ENCODE measurements at places on chromosomes 1 and 21.

GRCh38 chr1:109732390-109732881, 8.4 kb downstream of the GSTM3 start:
- no peak for DNase-seq

DNA sequence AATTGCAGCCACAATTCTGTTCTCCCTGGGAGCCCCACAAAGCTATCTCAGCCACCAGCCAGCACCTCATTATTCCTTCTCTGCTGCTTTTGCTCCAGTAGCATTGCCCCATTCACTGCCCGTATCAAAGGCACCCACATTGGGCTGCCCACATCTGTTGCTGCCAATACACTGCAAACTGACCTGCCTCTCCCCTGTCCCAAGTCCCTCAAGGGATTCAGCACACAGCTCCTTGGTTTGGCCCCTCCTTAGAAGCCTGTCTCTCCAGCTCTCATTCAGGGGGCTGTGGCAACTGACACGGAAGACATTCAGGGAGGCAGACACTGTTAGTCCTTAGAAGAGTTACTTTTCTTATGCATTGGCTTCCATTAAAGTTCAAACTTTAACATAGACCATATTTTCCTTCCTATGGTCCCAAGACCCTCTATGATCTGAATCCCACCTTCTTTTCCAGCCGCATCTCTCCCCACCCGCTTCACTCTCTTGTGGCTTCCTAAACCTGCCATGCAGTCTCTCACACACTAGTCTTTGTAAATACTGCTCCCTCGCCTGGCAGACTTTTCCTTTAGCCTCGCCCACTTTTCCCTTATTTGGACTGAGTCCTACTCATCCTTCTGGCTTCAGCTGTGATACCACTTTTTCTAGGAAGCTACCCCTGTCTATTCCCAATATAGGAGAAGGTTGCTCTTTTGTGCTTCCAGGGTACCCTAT, 19.3 kb upstream of the KLHDC8A start:
- DNase-seq: peak; percentile 34

DNA sequence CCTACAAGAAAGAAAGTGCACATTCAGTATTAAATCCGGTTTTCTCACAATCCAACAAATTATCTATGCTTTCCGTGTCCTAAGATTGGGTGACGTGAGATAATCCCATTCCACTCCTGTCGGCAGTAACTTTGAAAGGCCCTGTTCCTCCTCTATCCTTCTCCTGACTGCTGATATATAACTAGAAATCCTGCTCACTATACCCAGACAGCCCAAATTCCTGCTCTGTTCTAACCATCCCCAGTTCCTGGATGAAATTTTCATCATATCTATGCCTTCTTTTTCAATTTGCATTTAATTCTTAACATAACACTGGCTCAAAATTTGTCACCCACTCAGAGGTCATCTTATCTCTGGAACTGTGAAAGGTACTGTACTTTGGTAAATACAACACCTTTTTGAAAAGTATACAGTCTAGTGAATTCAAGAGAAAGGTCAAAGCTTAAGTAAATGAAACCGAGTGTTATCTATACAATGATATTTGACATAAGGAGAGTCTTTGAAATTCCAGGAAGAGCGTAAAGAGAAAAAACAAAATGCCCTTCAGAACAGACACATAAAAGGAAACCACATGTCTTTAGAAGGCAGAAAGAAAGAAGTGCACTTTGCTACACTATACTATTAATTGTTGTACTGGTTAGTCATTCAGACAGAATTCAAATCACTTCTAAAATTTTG, 200.5 kb upstream of the NEGR1 start:
- no peak for DNase-seq

DNA sequence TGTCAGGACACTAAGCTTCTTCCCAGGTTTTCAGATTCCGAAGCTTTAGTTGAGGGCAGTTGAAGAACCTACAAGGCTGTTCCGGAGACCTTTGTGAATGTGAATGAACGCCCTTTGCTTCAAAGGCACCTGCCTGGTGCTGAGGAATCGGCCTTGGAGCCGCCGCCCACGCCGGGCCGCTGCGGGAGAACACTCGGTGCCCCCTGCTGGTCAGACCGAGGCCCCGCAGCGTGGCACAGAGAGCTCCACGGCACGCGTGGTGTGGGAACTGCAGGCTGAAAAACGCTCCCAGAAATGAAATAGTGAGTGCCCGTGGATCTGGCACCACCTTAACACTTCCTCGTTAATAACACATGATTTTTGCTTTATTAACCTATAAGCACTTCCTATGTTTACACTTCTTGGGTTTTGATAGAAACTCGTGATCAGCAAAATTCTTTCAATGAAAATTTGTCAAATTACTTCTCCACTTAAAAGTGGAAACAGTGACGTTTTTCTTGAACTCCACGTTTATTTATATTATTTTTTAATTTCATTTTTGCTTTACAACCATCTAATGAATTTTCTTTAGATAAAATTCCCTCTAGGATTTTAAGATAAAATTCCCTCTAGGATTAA, 460.6 kb downstream of the DSCAM start:
- DNase-seq: peak; percentile 34

- no peak for DNase-seq
These were observed 2.8 kb downstream of the ARMH1 start for GRCh38 chr1:44677201-44677766.

All from transverse colon (tissue), 4 donors.